Stimulated activated CD8-positive, alpha-beta memory T cell treated with anti-CD3 and anti-CD28 coated beads, Interleukin-2, amount 100 ng/mL, for 1 hour (primary cell): ENCODE measurements at places on chromosomes 7 and 10.

GRCh38 chr7:85630904-85631600 is 444.2 kb upstream of the SEMA3D start:
- no peak for DNase-seq

GRCh38 chr10:97081621-97082235 is 104.0 kb downstream of the SLIT1 start:
- peak; percentile 13 for DNase-seq

DNA sequence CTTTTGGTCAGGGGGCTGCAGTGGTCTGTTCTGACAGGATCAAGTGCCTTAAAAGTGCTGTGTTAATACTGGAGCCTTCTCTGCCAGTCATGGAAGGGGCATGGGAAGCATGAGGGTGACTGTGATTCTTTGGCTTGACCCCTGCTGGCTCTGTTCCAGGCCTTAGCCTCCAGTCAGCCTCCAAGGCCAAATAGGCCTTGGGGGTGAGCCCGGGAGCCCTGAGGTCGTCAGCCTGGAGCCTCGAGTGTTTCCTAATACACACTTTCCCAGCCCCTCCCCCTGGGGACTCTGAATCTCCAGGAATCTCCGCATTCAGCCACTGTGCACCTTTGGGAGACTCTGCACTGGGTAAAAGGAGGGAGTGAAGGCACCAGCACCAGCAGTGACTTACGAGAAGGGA is 10.0 kb downstream of the HKDC1 start:
- DNase-seq, result no peak

DNA sequence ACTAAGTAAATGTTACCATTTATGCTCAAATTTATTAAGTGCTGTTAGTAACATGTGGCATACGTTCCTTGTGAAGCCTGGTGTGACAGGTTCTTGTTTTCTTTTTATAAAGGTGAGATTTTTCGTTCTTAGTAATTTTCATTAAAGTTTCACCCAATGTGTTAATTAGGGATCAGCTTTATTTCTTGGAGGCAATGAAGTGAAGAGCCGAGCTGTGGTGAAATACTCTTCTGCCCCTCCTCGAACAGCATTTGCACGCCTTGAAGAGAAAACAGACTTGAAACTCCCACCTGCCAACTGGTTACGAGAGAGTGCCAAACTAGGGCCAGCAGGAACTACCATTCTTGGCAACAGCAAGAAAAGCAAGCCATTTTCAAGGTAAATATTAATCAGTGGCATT is 1.5 kb downstream of the EDRF1 start:
- no peak for DNase-seq

DNA sequence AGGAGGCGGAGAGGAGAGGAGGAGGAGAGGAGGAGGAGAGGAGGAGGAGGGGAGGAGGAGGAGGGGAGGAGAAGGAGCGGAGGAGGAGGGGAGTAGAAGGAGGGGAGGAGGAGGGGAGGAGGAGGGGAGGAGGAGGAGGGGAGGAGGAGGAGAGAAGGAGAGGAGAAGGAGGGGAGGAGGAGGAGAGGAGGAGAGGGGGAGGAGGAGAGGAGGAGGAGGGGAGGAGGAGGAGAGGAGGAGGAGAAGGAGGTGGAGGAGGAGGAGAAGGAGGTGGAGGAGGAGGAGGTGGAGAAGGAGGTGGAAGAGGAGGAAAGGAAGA is 15.5 kb upstream of the CRCP start:
- DNase-seq, result no peak

DNA sequence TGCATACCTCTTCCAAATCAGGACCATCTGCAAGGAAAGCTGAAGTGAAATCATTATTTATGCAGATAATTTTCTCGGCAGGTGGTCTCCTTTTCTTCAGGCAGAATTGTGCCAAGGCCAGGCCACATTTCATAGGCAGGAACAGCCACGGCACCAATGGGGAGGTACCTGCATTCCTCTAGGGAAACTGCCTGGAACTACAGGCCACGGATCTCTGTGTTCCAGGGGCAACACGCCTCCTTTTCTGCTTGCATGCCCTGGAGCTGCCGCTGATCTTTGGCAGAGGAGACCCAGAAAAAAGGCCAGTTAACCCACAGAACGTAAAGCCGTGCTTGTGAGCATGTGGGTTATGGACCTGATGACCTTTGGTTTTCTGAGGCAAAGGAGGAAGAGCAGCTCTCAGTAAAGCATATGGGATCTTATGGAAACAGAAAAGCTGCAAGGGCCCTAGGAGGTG is 111.2 kb upstream of the KIAA1217 start:
- no peak for DNase-seq

GRCh38 chr7:2612445-2613097 is 19.2 kb upstream of the TTYH3 start:
- no peak for DNase-seq

GRCh38 chr7:8639668-8640067 is 206.3 kb downstream of the NXPH1 start:
- no peak for DNase-seq

- DNase-seq, result no peak
Observed at GRCh38 chr10:19412531-19412930, 363.9 kb downstream of the MALRD1 start.

GRCh38 chr10:99431190-99431760 is 851 bp upstream of the GOT1 start:
- no peak for DNase-seq

- no peak for DNase-seq
Observed at GRCh38 chr10:52004342-52004949, 305.1 kb upstream of the CSTF2T start.

DNA sequence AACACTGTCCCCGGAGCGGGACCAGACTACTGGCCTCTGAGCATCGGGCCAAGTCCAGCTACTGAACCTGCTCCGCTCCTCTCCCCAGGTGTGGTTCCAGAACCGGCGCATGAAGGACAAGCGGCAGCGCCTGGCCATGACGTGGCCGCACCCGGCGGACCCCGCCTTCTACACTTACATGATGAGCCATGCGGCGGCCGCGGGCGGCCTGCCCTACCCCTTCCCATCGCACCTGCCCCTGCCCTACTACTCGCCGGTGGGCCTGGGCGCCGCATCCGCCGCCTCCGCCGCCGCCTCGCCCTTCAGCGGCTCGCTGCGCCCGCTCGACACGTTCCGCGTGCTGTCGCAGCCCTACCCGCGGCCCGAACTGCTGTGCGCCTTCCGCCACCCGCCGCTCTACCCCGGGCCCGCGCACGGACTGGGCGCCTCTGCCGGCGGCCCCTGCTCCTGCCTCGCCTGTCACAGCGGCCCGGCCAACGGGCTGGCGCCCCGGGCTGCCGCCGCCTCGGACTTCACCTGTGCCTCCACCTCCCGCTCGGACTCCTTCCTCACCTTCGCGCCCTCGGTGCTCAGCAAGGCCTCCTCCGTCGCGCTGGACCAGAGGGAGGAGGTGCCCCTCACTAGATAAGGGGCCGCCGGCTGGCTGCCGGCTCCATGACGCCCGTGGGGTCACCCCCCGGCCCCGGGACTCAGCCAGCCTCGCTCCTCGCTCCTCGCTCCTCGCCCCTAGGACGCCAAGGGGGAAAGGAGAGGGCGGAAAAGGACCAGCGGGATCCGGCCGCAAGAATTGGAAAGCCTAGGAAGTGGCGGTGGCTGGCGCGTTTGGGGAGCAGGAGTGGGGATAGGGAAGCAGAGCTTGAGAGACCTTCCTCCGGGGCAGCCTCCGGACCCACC is 3.4 kb downstream of the EVX1 start:
- no peak for DNase-seq

DNA sequence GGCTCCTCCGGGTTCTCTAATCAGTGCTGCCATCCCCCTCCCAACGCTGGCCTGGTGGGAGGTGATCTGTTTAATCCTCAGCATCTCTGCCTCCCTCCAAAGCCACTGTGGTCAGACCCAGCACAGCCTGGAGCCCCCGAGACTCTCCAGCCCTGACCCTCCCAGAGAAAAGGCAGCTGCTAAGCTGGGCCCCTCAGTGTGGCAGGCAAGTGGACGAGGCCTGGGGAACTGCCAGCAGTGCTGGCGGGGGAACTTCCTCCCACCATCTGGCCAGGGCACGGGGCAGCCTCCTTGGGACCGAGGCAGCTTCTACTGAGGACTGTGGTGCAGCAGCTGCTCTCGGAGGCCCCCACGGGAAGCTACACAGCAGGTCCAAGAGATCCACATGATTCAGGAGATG is 51.1 kb downstream of the DPYSL4 start:
- DNase-seq, result no peak

GRCh38 chr7:131967216-131967730 is 410.8 kb upstream of the PODXL start:
- DNase-seq, result no peak

GRCh38 chr7:105803429-105803736 is 73.0 kb downstream of the ATXN7L1 start:
- DNase-seq, result no peak

DNA sequence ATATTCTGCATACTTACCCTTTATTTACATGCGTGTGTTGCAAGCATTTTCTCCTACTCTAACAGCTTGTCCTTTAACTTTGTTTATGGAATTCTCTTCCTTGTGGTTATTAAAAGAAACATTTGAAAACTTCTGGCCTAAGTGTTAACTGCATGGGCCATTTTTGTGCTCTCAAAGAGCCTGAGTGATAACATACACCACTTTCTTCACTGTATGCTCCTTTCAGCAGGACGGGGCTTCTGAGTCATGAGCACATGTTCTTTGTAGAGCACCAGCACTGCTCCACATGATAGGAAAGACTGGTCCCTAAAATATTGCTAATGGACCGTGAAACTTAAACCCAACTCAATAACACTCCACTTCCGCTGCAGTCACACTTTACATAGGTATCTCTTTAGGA is 1093.6 kb upstream of the GHITM start:
- no peak for DNase-seq

GRCh38 chr10:124732931-124733570 is 11.1 kb downstream of the FAM53B start:
- no peak for DNase-seq

- DNase-seq, result peak; percentile 20
Observed at GRCh38 chr7:25069900-25070443, 55.1 kb downstream of the CYCS start.

DNA sequence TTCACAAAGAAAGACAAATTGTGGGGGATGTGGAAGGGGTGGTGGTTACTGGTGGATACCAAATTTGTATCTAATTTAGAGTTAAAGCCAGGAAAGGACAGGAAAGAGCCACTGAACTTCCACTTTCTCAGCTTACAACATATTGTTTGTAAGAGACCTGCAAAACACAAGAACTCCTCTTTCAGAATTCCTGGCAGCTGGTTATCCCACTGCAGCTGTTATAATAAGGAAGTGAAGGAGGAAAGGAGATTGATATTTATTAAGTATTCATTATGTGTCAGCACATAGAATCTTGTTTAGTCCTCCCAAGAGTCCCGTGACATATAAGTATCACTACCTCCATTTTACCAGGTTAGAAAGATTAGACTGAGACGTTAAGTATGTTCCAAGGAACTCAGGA is 481.7 kb downstream of the PHTF2 start:
- DNase-seq, result no peak

- DNase-seq, result no peak
Observed at GRCh38 chr10:59991661-59992060, 85.3 kb upstream of the CCDC6 start.

GRCh38 chr10:108348215-108348614 is 1183.7 kb upstream of the SORCS1 start:
- DNase-seq, result no peak

DNA sequence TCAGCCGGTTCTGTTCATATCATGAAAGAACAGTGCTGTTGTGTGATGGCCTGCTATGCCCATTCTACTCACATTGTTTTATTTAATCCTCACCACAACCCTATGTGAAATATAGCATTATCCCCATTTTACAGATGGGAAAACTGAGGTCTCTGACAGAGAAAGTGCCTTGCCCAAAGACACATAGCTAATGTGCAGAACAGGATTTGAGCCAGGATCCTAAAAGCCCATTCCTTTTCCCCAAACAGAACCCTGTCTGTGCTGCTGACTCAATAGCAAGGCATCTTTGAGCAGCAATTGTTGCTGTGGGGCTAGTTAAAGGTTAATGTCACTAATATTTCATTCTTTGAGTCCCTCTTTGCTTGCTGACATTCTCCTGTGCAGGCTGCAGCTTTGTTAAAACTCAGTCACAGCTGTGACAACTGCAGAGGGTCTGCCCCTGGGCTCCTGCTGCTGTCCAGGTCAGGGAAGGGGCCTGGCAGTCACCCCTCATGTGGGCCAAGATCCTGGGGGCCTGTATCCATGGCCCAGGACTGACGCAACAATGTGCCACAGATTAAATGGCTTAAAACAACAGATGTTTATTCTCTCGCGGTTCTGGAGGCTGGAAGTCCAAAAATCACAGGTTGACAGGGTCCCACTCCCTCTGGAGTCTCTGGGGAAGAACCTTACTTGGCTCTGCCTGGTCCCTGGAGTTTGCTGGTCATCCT is 40.4 kb downstream of the AFAP1L2 start:
- DNase-seq, result no peak

DNA sequence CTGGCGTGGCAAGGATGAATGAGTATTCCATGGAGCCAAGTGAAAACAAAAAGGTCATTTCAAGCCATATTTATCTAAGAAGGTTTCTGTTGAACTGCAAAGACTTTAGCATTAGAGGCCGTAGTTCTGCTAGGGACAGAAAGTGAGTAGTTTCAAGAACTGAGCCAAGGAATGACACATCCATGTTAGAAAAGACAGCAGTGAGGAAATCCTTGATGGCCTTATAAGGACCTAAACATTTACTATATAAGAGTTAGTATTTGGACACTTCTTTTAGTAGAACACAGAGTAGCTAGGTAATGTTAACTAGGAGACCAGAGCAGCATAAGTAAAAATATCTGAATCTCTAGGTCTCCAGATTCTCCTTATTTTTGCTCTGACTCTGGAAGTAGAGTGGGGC is 329.8 kb upstream of the SEMA3D start:
- no peak for DNase-seq

DNA sequence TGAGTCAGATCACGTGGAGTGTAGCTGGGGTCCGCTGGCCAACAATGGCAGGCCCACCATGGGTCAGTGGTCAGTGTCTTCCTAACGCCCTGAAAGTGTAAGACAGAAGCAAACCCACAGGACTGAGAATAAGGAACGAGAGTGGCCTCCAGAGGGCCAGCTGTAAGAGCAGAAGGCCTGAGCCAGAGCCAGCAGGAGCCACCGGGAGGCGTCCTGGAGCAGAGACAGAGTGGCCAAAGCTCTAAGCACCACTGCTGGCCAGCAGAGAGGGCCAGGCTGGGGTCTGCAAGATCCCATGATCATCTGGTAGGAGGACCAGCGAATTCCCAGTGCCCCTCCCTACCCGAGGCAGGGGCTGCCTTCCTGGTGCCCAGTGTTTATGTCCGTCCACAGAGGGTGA is 9.2 kb downstream of the CCDC201 start:
- no peak for DNase-seq
